ENCODE measurements at places on chromosomes 16 and 17.

- DNase-seq, result no peak
Measured at GRCh38 chr17:57490890-57491289, 234.6 kb downstream of the MSI2 start.

- DNase-seq, result no peak
Measured at GRCh38 chr17:77877646-77878355, 80.7 kb upstream of the TNRC6C start.

GRCh38 chr17:31314782-31315100 is 887 bp upstream of the EVI2B start:
- no peak for DNase-seq

- no peak for DNase-seq
Measured at GRCh38 chr17:79798299-79799173, 1.7 kb upstream of the CBX8 start.

DNA sequence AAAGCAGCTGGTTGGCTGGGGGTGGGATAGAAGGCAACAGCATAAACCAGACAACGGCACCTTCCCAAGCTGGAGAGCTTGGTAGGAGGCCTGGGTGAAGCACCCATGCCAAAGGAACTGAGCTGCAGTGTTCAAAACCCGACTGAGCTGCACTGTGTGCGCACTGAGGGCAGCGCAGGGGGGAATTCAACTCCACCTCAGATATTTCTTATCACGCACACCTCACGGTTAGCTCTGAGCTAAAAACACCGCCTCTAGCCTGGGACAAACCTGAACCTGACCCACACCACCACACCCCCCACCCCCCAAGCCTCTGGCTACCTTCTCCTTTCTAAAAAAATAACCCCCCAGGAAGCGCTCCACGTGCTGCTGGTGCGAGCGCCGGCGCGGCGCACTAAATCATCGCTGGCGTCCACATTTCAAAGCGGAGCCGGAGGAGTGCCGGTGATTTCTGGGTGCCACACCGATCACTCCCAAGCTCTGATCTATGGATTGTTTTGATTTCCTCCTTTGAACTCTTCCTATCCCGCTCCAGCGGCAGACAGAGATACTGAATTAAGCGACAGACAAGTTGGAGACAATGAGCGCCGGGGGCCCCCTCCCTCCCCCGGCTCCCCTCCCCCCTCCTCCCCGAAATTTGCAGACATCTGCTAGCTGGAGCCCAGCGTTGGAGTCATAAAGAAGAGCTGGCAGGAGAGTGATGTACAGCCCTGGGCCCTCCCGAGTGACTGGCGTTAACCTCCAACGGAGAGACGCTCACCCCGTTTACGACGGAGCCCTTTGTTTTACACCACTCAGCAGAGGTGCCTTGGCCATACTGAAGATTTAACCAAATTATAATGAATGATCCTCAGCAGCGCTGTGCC is 85.0 kb downstream of the NOG start:
- no peak for DNase-seq

DNA sequence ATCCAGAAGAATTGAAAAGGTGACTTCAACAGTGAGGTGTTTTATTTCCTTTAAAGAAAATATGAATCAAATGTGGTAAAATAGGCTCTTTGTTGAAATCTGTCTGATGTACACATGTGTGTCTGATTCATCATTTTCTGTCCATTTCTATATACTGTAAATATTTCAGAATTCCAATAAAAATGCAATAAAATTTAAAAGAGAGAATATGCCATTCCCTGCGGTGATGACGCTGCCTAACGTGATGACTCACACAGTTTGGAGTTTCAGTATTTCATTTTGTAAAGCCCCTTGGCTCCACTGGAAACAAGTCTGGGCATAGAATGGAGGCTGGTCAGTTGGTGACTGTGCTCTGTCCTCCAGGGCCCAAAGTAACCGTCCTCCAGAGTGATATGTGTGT is 482.5 kb upstream of the CDH5 start:
- DNase-seq, result no peak

DNA sequence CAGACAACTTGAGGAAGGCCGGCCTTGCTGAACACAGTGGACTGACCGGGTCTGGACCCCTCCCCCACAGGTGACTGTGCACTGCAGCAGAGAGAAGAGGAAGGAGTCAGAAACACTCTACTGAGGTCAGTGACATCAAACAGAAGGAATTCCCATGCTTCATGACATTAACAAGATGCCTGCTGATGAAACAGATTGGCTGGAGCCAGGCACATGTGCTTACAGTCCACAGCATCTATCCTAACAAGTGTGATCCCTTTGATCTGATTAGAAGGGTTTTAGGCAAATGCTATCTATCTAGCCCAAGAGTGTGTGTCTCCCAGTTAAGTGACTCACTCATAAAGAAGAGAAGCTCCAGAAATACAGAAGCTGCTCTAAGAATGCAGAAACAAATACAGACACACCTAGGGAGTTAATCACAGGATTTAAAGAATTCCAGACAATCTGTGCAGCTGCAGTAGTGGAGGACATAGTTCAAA is 90.2 kb downstream of the SYCE1L start:
- no peak for DNase-seq

- no peak for DNase-seq
Measured at GRCh38 chr16:25141648-25142047, 30.1 kb downstream of the LCMT1 start.

DNA sequence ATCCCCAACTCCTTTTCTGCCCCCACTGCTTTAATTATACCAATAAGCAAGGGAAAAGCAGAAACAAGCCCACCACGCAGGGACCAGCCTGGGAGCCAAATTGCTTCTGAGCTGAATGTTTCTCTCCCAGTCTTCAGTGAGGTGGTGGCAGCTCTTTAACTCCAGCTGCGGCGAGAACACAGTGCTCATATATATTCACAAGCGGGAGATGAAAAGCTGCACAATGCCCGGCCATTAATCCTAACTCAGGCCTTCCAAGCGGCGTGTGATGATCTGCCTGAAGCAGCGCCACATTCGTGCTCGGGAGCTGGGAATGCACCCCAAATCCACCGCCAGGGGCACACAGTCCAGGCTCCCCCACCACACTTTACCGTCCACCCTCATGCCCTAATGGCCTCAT is 203.7 kb upstream of the SDK2 start:
- DNase-seq, result no peak

GRCh38 chr17:9577373-9577709 is 899 bp downstream of the CFAP52 start:
- DNase-seq, result no peak

GRCh38 chr16:66961914-66962313 is 848 bp downstream of the CES3 start:
- DNase-seq, result no peak

DNA sequence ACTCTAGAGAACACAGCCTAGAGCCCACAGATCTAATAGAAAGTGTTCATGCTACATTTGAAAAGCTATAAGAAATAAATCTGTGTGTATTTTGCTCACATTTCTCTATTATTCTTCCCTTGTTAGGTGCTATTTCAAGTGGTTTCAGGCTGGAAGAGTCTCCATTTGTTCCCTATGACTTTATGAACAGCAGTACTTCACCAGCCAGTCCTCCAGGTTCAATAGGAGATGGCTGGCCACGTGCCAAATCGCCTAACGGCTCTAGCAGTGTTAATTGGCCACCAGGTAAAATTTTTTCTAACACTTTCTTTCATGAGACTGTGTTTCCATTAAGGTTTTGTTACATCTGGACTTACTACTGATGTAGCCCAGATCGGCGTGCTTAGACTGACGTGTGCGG is 30.7 kb upstream of the SLC5A11 start:
- no peak for DNase-seq

GRCh38 chr16:87924041-87924810 is 12.1 kb downstream of the CA5A start:
- DNase-seq, result no peak

DNA sequence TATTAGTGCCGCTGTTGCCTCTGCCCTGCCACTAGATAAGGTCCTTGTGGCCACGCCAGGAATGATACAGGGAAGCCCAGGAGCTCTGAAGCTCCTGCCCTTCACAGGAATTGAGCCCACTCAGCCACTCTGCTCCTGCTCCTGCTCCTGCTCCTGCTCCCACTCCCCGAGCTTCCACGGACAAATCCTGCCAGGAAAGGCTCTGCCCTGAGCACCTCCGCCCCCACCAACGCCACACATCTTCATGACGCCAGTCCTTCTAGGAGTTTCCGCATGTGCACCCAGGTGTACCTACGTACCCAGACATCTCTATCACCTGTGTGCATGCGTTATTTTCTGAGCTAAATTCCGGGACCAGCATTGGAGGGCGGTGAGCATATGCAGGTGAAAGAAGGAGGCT is 369.1 kb downstream of the C16orf95 start:
- no peak for DNase-seq

- DNase-seq, result peak; percentile 34
Measured at GRCh38 chr17:4110152-4110551, 32.7 kb downstream of the ZZEF1 start.

DNA sequence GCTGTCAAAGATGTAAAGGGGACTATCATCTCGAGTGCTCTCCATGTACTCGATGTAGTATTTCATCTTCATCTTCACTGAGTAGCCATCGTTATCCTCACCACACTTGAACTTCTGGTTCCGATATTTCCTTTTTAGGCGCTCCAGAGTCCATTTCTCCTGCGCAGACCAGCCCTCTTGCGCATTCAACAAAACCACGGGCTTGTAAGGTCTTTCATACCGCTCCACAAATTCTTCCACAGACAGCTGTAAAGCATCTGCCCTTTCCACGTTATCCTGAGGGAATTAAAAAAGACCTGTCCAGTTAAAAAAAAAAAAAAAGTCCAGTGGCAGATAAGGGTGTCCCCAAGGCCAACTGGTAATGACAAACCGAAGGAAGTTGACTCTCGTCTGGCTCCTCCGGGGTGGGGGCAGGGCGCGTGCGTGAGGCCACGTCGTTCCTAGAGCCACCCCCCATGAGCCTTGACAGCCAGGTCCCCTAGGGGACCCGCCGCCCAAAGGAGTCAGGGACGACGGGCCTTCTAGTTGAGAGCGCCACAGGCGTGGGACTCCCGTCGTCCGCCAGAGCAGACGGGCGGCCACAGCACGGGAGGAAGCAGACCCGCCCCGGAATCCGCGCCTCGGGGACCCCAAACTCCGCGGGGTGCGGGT is 701 bp downstream of the JMJD6 start:
- peak; percentile 68 for DNase-seq

- DNase-seq, result no peak
Measured at GRCh38 chr17:80894439-80894721, 97.3 kb upstream of the CHMP6 start.

- DNase-seq, result peak; percentile 7
Measured at GRCh38 chr17:17495536-17496188, 533 bp downstream of the RASD1 start.

GRCh38 chr16:85530370-85530739 is 82.8 kb upstream of the GSE1 start:
- DNase-seq, result no peak

DNA sequence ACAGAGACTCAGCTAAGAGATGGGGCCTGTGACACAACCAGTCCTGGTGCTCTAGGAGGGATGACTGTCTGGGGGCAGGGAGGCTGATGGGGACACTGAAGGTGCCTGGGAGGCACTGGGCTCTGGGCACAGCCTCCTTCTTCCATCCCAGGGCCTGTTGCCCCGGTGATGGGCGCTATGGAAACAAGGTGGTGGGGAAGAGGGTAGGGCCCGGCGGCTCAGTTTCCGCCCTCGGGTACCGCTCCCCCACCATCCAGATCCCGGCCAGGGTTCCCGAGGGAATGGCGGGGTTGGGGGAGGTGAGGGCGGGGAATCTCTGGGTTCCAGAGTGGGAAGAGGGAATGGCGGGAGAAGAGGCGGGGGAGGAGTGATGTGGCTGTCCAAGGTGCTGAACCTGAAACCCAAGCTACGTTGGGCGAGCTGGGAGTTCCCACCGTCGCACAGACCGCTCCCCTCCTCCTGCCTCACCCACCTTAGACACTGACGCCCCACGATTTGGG is 981 bp downstream of the KCNH4 start:
- no peak for DNase-seq

GRCh38 chr16:4684058-4684715 is 9.2 kb upstream of the NUDT16L1 start:
- no peak for DNase-seq

- DNase-seq, result no peak
Measured at GRCh38 chr16:76389126-76389525, 111.9 kb downstream of the CNTNAP4 start.

DNA sequence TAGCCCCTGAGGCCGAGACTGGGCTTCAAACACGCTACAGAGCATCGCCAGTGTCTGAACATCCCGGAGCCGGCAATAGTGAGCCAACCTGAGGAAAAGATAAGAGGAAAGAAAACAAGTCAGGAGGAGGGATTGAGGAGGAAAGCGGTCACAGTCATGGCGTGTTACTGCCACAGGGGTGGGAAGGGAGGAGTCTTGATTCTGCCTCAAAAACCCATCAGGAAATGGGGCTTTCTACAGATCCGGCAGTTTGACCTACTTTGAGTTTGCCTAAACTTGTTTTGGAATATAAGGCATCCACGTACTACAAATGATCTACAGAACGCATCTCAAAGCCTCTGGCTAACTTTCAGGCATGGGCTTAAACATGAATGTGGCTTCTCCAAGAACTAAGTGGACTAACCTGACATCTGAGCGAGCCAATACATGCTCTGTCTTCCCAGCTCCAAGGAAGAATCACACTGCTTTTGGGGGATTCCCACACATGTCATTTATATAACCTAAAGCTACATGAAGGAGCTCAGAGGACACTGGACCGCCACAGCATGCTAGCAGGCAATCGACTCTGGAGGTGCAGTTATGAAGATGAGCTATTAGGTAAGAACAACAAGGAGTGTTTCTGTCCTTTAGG is 96.6 kb downstream of the WDR59 start:
- DNase-seq, result peak; percentile 17

DNA sequence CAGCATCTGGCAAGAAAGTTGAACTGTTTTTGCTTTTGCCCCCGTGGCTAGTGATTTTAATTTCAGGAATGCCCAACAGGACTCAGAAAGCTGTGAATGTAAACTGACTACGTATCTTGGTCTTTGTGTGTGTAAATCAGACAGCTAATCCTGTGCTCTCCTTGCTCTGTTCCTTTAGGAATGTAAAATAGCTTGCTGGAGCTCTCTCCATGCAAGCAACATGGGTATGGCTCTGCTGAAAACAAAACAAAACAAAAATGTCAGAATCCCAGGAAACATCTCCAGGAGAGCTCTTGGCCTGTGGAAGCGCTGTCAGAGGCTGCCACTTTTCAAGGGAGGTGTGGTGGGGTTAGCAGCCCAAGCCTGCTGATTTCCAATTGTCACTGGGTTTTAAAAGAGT is 161.8 kb upstream of the NOG start:
- no peak for DNase-seq

GRCh38 chr16:59593194-59593661 is 859.1 kb upstream of the GOT2 start:
- DNase-seq, result no peak

DNA sequence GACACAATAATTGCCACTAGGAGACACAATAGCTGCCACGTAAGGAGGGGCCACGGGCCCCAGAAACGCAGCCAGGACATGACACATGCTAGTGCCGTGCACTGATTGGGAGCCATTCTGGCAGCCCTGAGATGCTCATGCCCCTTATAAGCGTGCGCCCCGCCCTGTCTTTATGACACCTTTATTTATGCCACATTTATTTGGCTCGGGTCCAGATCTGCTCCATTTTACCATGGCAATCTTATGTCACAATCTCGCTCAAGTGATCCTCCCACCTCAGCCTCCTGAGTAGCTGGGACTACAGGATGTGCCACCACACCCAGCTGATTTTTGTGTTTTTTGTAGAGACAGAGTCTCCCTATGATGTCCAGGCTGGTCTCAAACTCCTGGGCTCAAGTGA is 43.8 kb upstream of the NF1 start:
- no peak for DNase-seq
